NCI-H2107 (cell line): ENCODE measurements at places on chromosomes 11 and 22.

- DNase-seq: no peak
Measured at GRCh38 chr11:199782-200181, 6.9 kb downstream of the SCGB1C1 start.

- no peak for DNase-seq
Measured at GRCh38 chr22:48495751-48496080, 1332.0 kb downstream of the BRD1 start.

DNA sequence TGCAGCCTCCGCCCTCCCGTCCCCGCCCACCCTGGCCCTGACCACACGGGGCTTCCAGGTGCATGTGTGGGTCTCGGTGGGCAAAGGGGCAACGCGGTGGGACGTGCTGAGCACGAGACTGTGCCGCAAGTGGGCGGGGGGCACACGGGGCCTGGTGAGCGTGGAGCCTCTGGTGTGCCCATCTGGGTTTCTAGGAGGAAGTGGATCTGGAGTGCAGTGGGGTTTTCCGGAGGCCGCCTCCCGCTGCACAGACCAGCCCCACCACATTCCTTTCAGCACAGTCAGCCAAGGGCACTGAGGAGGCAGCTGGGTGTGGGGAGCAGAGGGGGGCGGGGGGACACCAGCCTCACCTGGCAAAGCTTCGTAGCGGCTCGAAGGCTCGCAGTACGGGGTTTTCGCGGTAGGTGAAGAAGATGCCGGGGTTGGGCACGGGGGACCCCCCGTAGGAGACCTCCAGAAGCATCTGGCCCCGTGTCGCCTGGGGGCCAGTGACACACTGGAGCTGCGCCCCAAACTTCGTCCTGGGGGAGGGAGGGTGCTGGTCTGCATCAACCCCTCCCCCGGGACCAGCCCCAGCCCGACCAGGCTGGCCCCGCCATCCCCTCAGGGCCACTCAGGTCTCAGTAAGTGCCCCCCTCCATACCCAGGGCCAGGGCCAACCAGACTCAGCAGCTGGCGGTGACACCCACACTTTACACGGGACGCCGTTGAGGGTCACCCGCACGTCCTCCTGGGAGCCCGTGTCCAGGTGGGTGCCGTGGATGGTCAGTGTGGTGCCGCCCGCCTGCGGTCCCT lies 12.4 kb upstream of the MAPK11 start:
- DNase-seq: no peak

DNA sequence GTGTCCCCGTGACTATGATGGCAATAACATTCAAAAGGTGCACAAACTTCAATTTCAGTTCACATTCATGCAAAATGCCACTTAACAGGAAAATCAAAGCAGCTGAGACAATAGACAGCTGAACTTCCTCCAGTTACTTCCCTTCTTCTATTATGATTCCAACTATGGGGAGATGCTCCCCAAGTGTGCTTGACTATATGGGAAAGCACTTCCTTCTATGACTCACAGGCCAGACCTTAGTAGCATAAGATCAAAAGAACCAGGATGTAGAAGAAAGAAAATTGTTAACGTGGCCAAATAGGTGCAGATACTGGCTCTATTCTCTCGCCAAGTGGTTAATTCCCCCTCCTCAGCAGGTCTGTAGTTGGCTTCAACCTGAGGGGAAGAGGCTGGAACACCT lies 7.8 kb upstream of the FAT3 start:
- DNase-seq: no peak

DNA sequence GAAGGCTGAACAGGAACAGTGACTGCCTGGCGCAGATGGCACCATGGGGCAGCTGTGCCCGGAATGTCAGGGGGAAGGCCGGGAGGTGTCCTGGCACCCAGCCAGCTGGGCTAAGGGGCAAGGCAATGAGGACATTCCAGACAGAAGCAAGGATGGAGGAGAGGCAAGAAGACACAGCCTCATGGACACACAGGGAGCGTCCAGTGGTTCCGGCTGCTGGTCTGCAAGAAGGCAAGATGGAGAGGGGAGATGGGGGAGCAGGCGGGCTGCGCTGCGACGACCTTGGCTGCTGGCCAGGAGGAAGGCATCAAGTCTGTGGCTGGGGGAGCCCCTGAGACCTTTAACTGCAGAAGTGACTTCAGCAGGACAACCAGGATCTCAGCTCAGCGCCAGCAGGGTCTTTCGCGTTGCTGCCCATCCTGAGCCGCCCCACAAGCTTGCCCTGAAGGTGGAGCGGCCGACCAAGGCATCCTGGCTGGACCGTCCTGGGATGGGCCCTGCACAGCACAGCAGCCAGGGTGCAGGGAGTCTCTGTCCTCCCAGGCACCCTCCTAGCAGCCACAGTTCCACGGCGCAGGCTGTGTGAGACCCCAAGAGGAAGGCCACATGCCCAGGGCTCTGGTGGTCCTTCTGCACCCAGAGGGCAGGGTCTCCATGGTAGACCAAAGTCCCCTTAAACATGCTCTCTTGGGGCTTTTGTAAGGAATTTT lies 531.7 kb downstream of the BRD1 start:
- DNase-seq: no peak

DNA sequence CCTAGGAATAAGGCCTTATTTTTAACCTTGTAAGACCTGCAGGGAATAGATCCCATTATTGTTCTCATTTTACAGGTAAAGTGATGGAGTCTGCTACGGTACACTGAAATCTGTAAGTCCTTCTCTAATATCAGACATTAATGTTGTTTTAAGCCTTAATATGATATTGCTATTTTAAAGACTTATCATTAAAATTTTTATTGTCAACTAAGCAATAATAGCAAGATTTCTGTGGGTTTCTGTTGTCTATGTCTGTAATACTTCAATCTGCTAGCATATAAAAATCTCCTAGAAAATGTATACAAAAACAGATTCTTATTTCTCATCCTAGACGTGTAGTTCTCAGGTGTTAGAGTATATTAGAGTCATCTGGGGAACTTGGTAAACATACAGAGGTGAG lies 317.5 kb upstream of the TENM4 start:
- DNase-seq: no peak

- DNase-seq: no peak
Measured at GRCh38 chr11:17630936-17631335, 83.9 kb downstream of the OTOG start.

DNA sequence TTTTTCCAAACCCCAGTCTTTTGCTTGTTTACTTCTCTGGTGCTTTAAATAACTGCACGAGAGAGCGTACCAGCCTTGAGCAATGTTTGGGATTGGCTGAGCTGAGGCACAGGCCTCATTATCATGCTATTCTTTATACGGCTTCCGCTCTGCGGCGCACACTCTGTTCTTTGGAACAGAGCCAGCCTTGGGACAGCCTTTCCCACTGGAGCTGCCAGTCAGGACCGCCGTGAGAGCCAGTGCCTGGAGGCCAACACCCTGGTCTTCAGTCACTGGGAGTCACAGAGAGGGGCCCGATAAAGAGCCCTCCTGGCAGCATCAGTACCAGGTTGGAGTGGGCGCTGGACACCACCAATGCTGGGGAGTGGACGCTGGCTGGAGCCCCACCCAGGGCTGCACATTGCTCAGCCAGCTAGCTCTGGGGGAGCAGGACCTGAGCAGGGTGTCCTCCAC lies 125.6 kb downstream of the BCR start:
- DNase-seq: no peak

DNA sequence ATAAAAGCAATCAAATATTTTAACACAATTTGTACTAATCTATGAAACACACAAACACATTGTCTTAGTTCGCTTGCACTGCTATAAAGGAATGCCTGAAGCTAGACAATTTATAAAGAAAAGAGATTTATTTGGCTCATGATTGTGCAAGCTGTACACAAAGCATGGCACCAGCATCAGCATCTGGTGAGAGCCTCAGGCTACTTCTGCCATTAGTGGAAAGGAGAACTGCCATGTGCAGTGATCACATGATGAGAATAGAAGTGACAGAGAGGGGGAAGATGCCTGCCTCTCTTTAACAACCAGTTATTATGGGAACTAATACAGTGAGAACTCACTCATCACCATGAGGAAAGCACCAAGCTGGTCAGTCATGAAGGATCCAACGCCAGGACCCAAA lies 105.1 kb downstream of the GUCY1A2 start:
- no peak for DNase-seq

- DNase-seq: no peak
Measured at GRCh38 chr11:93630037-93630436, 31.4 kb upstream of the CEP295 start.

DNA sequence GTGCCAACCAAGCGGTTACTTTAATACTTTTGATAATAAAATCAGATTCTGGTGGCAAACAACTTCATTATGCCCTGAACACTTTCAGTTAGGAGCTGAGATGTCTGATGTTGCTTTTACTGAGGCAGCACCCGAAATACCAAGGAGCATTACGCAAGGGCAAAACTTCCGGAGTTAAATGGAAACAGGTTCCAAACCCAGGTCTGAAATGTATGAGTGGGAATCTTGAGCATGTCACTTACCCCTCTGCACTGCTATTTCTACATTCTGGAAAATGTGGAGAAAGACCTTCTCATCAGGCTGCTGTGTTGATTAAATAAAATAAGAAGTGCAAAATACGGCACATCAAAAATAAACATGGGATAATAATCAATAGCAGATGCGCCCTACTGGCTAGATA lies 315.1 kb downstream of the LARGE1 start:
- no peak for DNase-seq

- no peak for DNase-seq
Measured at GRCh38 chr22:34861787-34862186, 204.2 kb upstream of the ISX start.

DNA sequence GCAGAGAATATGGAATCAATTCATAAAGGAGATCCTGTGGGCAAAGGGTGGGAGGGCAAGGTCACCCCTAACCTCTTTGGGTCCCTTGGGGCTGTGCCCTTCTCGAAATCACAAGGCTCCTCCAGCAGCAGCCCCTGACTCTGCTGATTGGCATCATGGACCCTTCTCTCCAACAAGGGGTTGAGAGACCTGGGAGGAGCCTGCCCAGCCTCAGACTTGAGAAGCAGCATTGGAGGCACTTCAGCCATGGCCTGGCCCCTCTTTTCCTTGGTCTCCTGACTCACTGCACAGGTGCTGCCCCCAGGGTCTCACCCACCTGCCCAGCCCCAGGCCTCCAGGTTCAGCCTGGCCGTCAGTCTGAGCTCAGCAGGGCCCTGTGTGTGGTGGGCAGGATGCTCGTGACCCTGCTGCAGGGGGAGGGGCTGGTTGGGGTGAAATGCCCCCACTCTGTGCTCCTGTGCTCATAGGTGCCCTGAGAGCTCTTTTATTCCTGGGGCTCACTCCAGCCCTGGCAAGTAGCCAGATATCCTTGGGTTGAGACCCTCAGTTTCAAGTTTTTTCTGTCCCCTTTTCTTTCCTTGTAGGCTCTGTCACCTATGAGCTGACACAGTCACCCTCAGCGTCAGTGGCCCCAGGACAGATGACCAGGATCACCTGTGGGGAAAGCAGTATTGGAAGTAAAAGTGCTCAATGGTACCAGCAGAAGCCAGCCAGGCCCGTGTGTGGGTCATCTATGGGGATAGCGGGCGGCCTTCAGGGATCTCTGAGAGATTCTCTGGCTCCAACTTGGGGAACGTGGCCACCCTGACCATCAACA lies 110.8 kb downstream of the GGTLC2 start:
- no peak for DNase-seq

DNA sequence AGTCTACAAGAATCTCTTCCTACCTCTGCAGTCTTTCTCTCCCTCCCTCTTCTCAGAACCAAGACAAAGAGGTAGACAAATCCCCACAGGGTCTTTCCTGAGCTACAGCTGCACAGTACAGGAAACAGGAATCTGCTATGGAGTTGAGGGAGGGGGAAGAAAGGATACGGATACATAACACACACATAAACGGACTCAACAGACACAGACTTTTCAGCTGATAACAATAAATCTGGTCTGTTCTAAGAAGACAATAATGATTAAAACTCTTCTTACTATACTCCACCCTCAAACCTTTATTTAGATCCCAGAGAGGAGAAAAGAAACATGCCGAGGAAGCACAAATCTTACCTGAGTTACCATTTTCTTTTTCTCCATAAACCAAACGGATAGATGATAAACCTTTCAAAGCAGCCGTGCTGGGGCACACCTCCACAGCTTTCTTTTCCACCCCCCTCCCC lies 122.2 kb downstream of the APOL5 start:
- DNase-seq: no peak

- DNase-seq: no peak
Measured at GRCh38 chr11:42315267-42315666, 855.8 kb upstream of the LRRC4C start.

DNA sequence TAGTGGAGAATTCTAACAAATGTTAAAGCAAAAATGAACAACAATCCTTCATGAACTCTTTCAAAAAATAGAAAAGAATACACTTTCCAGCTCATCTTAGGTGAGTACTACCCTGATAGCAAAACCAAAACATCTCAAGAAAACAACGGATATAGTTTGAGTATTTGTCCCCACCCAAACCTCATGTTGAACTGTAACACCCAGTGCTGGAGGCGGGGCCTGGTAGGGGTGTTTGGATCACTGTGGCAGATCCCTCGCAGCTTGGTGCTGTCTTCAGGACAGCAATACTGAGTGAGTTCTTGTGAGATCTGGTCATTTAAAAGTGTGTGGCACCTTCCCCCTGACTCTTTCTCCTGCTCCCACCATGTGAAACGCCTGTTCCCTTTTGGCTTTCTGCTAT lies 27.0 kb downstream of the NCAPD3 start:
- no peak for DNase-seq

DNA sequence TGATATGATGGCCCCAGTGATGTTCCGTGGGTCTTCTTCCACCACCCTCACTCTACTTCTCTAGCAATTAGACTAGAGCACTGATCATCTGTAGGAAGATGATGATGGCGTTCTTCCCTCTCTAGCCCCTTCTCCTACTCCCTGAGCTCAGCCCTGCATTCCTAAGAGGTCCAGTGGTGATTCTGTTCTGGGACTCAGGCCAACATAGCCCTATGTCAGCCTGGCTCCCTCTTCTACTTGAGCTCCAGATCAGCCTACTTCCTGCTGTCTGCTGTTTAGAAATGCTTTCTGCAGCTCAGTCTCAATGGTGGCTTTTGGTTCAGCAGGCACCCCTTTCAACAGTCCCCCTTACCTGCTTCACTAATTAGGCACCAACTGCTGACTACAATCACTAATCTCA lies 86.1 kb upstream of the ZBED5 start:
- no peak for DNase-seq

GRCh38 chr11:76339221-76339620 lies 41.7 kb downstream of the THAP12 start:
- no peak for DNase-seq

DNA sequence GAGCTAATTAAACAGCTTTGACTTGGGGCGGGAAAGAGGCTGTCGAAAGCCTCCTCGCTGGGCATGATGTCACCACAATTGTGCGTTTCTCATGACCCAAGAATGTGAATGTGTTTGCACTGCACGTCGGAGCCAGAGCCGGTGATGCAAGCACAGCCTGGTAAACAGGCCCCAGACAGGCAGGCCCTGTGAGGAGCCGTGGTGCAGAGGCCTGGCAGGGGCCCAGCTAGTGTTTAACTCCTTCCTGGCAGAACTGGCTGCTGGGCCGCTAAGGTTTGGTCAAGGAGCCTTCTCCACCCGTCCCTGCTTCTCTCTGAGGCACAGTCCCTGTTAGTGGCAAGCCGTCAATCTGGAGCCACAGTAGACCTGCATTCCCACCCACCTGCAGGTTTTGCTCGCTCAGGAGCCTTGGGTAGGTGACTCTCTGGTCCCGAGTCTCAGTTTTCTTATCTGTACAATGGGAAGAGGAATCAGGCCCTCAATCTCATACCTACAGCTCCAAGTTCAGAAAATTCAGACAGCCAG lies 25.4 kb upstream of the SMTN start:
- peak; percentile 19 for DNase-seq

- DNase-seq: peak; percentile 18
Measured at GRCh38 chr22:25919452-25919851, 177.5 kb downstream of the MYO18B start.
